Osteoblast (primary cell): ENCODE measurements at places on chromosomes 7 and 10. TPM values are rescaled to one million over a fixed set of nuclear protein-coding genes. Genes with fewer than 3 reads are reported as not detected.

- DNase-seq: no peak
Observed at GRCh38 chr10:91607646-91608403, 25.0 kb downstream of the PPP1R3C start.

The PHYH gene
- total RNA-seq: 28.6 and 38.9 TPM in 2 replicates

GRCh38 chr7:149873970-149874643, 338 bp downstream of the ATP6V0E2 start:
- peak; percentile 26 for DNase-seq

DNA sequence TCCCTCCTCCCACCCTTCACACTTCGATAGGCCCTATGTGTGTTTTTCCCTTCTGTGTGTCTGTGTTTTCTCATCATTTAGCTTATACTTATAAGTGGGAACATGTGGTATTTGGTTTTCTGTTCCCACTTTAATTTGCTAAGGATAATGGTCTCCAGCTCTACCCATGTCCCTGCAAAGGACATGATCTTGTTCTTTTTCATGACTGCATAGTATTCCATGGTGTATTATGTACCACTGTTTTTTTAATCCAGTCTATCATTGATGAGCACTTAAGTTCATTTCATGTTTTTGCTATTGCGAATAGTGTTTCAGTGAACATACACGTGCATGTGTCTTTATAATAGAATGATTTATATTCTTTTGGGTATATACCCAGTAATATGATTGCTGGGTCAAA, 46.3 kb upstream of the GNAT3 start:
- DNase-seq: no peak

The INMT gene
- total RNA-seq: 0.72 and 1.5 TPM in 2 replicates

DNA sequence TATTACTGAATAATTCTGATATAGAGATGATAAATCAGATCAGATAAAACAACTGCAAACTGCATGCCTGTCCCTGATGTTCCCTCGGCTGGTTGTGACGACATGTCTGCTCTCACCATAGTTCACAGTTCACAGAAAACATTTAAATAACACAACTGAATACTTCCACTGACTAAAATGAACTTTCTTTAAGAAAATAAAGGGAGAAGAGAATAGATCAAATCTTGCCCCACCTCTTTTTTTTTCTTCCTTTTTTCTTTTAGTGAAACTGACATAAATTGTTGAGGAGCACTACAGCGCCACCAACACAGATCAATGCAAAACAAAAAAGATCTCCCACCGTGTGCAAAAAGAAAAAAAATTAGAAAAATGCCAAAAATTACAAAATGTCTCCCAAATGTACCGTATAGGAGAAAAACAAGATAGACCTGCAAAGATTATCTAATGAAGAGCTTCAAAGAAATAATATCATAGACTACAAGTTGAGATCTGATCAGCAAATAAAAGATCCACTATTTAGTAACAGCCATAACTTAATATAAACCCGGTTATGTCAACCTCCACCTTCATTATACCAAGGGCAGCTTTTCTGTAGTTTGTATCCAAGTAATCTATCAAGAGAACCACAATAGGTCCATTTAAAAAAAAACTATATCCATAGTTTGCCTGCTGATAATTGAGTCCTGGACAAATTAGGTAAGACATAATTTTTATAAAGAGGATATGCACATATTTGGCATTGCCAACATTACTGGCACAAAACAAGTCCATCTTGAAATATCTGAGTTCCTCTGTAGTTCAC, 30.7 kb upstream of the EPC1 start:
- no peak for DNase-seq

The CYP3A4 gene
- not detected in 2 replicates for total RNA-seq

DNA sequence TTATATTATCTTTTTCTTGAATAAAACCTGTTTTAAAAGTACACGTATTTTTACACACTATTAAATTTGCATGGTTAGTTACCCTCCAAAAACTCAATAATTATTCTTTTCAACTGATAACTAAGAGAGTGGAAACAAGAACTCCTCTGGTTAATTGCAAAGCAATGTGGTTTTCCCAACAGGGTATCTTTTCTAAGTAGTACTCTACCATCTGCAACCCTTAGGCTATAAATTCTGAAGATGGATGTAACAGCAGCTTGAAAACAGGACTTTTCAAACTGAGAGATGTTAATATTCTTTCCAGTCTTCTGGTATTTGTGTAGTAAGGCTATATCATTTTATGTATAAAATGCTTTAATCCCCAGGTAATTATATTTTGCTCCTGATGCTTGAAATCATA, 916.1 kb upstream of the POT1 start:
- no peak for DNase-seq

DNA sequence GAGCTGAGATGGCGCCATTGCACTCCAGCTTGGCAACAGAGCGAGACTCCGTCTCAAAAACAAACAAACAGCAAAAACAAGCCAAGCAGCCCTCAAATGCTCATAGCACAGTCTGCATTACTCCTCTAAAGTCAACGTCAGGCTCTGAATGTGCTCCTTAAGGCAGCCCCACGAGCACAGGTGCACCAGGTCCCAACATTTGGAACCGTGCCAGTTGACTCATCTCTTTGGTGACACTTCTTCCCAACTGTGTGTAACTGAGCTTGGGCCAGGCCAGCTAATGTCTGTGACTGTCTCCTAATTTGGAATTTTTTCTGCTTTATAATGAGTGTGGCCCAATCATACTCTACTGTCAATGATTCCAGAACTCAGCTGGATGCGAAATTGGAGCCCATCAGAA, 66.3 kb upstream of the EFCAB10 start:
- DNase-seq: no peak

DNA sequence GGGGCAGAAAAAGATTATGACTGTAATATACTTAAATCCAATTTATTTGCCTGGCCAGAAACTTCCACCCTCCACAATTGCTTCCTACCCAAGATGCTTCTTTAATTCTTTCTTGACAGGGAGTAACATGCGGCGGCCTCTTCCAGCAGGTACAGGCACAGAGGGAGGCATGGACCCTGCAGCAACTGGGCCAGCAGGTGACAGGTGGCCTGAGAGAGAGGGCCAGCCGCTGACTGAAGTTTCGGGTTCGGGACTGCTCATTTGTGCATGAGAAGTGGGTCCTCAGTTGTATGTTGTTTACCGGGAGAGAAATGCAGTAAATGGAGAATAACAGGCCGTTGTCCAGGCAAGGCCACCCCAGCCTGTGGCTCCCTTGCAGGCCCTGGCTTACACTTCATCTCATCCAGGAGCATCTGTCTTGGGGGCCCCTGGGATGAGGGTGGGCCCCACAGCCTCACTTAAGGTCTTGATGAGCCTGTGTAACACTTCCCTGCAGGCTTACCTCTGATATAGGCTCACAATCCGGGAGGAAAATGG, 72.5 kb downstream of the C10orf143 start:
- DNase-seq: no peak

The MKRN1 gene
- 69.8 and 71.6 TPM in 2 replicates for total RNA-seq

The AGAP6 gene
- total RNA-seq: 3.5 and 4.3 TPM in 2 replicates

The IGFBP1 gene
- total RNA-seq: 0.59 and 4.0 TPM in 2 replicates

The DGKI gene
- total RNA-seq: 19.2 and 23.3 TPM in 2 replicates

DNA sequence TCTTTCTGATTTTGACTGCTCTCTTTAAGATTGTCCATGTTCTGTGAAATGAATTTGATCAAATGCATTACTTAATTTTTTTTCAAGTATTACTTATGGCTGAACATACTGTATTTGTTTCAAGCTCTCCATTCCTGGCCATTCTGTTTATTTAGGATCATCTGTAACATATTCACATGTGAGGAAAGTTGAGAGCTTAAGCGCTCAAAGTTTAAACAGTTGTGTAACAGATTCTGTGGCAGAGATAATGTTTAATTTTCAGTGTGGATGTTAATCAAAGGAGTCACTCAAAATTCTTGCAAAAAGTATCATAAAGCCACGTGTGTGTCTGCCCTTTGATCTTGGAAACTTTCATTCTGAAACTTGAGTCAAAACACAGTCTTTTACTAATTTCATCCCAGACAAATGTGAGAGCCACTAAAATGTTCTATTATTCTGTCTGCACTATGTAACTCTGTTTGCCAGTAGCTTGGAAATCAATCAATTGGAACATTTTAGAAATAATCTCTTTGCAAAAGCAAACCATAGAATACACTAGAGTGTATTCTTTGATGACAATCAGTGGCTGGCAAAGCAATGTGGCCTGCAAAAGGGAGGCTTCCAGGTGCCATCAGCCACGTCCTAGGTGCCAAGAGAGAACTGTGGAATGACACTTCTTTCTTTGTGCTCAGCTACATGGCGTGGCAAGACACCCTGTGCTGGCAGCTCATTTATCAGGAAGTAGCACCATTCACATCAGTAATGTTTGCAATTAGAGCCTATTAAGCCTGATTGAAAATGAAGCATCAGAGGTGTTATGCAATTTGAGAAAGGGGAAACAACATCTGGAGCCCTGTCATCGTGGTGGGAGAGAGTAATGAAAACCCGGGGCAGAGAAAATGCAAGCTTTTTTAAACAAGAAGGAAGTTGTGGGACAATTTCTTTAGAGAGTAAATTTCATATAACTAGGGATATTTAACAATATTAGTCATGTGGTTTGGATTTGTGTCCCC, 40.9 kb downstream of the ARL5B start:
- DNase-seq: no peak
